ENCODE measurements at places on chromosomes 2 and 18. TPM values are rescaled to one million over a fixed set of nuclear protein-coding genes. Genes with fewer than 3 reads are reported as not detected.

DNA sequence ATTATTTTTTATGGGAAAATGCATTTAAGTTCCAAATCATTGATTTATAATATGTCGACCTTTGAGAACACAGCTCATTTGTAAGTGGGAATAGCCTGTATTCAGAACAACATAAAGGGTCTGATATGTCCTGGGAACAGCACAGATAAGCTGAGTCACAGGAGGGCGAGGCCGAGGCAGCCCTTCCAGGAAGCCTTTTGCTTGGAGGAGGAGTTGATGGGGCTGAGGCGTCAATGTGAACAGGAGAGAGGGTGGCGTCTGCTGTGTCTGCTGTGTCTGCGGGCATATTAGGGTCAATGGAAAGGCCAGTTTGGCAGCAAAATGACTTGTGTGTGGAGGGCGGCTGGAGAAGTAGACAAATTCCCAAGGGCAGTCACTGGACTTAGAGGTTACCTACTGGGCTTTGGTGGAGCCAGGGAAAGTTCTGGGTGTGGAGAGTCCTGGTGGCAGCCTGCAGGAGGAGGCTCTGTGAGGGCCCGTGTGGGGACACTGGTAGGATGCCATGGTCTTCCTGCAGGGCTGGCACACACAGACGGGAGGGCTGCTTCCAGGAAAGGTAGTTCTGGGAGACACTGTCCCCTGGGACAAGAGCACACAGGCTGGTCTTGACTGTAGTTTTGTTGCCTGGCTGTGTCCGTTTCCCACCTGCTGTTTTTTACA lies 128.1 kb downstream of the GLI2 start:
- DNase-seq, result peak; percentile 68
- peak overlapping the region; percentile 76 for H3K27ac ChIP-seq
- peaks cover 66% of the 10 kb centered on the region for H3K4me1 ChIP-seq
- H3K27me3 ChIP-seq, result no peaks in the 10 kb centered on the region

DNA sequence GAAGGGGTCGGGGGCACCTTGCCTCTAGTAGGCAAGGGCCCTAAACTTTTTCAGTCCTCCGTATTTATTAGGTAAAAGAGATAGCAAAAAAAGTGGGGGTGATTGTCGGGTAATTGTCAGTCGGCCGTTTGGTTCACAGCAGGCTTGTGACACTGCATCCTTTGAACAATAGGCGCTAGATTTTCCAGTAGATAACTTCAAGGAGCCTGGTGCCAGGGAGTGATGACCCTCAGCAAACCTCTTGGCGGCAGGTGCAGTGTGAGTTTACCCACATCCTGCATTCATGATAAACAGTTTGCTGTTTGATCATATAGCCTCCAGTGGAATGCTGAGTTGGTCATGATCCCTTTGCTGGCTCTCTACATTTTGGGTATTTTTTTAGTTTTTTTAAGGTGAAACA lies 22.9 kb downstream of the SERPINB8 start:
- peaks cover 3% of the 10 kb centered on the region for H3K36me3 ChIP-seq
- DNase-seq, result no peak
- peaks cover 3% of the 10 kb centered on the region for H3K4me1 ChIP-seq
- no peak overlapping the region for H3K27ac ChIP-seq

DNA sequence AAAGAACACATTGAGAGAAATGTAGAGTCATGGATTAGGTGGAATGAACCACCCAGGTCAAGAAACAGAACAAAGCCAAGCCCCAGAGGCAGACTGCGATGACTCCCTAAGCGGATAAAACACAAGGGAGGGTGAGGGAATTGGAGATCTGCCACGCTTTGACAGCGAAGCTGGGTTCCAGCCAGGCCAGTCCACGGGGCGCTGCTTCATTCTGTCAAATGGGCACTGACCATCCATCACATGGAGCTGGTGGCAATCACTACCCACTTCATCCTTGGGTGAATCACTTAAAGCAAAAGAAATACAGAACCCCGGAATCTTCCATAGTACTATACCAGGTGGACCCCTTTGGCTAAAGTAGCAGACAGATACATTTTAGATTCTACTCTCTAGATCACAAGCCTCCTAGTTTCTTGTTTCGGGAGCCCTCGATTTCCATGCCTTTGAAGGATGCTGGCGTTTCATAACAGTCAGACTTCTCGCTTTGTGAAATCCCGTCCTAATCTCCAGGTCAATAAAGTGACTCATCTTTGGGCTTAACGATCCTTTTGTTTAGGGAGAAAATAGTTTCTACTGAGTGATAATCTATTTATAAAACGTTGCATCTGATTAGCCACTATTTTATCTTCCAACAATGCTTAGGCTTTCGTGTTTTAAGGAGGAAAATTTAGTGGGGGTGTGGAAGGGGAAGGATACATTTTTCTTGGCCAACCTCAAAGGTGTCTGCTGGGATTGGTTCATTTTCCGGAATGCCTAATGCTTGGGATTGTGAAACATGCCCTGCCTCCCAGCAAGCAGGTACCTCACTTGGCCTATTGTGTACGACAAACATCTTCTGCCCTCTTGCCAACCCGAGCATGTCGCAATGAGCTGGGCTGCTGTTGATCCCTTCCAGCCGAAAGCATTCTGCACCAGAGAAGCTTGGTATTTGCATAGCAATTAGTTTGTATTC lies 44.1 kb upstream of the HDAC4 start:
- H3K27ac ChIP-seq, result no peak overlapping the region
- peaks cover 17% of the 10 kb centered on the region for H3K27me3 ChIP-seq
- DNase-seq, result no peak

Gene WIPF1
- total RNA-seq, result 61.8 TPM

Gene APCDD1
- total RNA-seq, result 41.3 TPM

GRCh38 chr2:23531280-23531679 lies 146.3 kb downstream of the KLHL29 start:
- no peaks in the 10 kb centered on the region for H3K36me3 ChIP-seq
- H3K27me3 ChIP-seq, result peaks cover 3% of the 10 kb centered on the region
- no peak overlapping the region for H3K27ac ChIP-seq
- no peaks in the 10 kb centered on the region for H3K4me1 ChIP-seq

Gene PSTPIP2
- 5.0 TPM for total RNA-seq

Gene GULP1
- 23.9 TPM for total RNA-seq

DNA sequence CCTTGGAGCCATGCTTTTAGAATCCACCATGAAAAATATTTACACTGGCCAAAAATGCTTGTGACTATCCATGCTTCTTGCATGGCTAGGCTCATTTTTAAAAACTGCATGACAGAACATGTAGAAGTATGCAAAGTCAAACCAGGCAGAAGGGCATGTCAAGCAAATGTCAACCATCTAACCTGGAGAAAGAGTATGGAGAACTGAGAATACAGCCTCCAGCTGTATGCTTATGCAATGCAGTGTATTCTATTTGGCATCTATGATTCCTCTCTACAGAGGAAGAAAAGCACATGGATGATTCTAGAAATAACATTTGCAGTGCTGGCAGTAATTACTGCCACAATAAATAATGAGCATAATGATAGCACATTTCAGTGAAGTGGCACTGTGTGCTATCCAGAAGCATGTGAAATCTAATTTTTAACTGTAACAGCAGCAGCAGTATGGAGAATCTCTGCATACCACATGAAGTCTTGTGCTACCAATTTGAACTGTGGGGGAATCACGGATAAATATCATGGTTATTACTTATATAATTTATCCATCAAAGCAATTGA lies 87.3 kb upstream of the CCDC141 start:
- H3K4me1 ChIP-seq, result no peaks in the 10 kb centered on the region
- no peak overlapping the region for H3K27ac ChIP-seq
- no peaks in the 10 kb centered on the region for H3K27me3 ChIP-seq

Gene ASAP2
- total RNA-seq, result 60.7 TPM

DNA sequence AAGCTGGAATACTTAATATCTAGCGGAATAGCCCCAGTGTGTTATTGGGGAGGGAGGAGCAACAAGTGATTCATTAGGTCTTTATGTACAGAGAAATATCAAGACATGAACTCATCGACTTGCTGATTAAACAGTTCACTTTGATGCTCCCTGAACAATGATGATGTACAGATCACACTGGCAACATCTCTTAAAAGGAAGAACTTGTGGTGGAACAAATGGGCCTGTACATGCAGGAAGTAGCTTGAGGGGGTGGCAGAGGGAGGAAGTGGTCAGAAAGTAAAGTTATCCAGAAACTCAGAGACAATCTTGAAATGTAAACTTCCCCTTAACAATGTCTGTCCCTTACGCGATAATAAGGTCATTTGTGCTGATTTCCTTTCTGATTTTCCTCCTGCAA lies 90.5 kb downstream of the NXPH2 start:
- H3K27ac ChIP-seq, result no peak overlapping the region
- H3K4me3 ChIP-seq, result no peak overlapping the region
- DNase-seq, result no peak
- no peaks in the 10 kb centered on the region for H3K36me3 ChIP-seq

Gene TUBA3E
- not detected for total RNA-seq

GRCh38 chr2:235614900-235615712 lies 121.3 kb downstream of the AGAP1 start:
- H3K36me3 ChIP-seq, result no peaks in the 10 kb centered on the region
- H3K4me1 ChIP-seq, result peaks cover 59% of the 10 kb centered on the region
- no peak for DNase-seq
- H3K4me3 ChIP-seq, result no peak overlapping the region

DNA sequence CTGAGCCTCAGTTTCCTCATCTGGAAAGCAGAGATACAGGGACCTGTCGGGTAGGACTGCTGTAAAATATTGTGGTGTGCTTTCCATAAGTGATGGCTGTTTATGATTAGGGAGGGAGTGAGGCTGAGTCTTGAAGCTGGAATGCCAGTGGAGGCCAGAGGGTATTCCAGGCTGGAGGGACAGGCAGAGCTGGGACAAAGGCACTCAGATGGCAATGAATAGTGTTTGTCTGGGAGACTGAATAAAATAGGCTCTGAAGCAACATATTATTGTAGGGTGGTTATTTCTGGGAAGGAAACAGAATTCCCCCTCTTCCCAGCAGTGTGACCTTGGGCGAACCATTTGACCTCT lies 120.7 kb downstream of the INHBB start:
- H3K4me1 ChIP-seq, result peaks cover 20% of the 10 kb centered on the region
- H3K4me3 ChIP-seq, result no peak overlapping the region
- H3K27ac ChIP-seq, result peak overlapping the region; percentile 54
- H3K36me3 ChIP-seq, result peaks cover under 1% of the 10 kb centered on the region
- DNase-seq, result no peak
- H3K27me3 ChIP-seq, result peaks cover 5% of the 10 kb centered on the region

DNA sequence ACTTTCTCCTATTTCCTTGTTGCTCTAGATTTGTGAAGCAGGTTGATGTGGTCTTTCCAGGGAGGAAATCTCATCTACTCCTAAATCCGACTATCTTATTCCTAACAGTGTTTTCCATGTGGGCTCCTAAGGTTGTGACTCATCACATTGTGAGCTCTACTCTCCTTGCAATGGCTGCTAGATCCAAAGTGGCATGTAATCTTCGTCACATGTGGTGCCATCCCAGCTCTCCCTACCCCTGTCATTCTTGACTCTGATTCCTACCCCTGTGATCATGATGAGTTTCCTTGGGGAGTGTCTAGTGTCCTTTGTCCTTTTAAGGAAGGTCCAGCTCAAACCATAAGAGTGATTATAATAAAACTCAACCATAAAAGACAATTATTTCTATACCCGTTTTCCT lies 47.3 kb upstream of the GULP1 start:
- no peaks in the 10 kb centered on the region for H3K27me3 ChIP-seq
- H3K4me3 ChIP-seq, result no peak overlapping the region
- no peaks in the 10 kb centered on the region for H3K36me3 ChIP-seq
- H3K4me1 ChIP-seq, result peaks cover 4% of the 10 kb centered on the region

DNA sequence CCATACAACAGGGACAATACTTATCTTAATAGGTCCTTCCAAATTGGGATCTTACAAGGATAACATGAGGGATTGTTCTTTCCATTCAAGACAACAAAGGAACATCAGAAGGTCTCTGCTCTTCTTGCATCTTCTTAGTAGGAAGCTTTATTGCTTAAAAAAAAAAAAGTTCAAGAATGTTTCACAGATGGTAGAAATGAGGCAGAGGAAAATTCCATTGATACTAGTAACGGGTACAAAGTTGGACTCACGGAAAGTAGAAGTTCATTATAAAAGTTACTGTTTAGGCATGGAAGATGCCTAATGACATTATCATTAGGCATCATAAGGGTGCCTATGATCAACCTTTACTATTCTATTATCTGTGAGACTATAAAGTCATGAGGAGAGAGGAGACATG lies 136.2 kb downstream of the LAMA3 start:
- peak overlapping the region; percentile 88 for H3K27ac ChIP-seq
- H3K36me3 ChIP-seq, result no peaks in the 10 kb centered on the region
- H3K4me1 ChIP-seq, result peaks cover 43% of the 10 kb centered on the region
- no peak for DNase-seq

Gene REG1B
- total RNA-seq, result not detected

- peaks cover 4% of the 10 kb centered on the region for H3K4me1 ChIP-seq
- peak overlapping the region; percentile 24 for H3K27ac ChIP-seq
- no peak overlapping the region for H3K4me3 ChIP-seq
- no peak for DNase-seq
- H3K27me3 ChIP-seq, result no peaks in the 10 kb centered on the region
These were observed 44.5 kb downstream of the SUMO1 start for GRCh38 chr2:202193881-202194353.

Gene ATRAID
- total RNA-seq, result 116 TPM

- DNase-seq, result no peak
- no peak overlapping the region for H3K4me3 ChIP-seq
- H3K4me1 ChIP-seq, result peaks cover 41% of the 10 kb centered on the region
- no peaks in the 10 kb centered on the region for H3K27me3 ChIP-seq
- H3K36me3 ChIP-seq, result no peaks in the 10 kb centered on the region
These were observed 30.8 kb downstream of the COBLL1 start for GRCh38 chr2:164810843-164811242.

DNA sequence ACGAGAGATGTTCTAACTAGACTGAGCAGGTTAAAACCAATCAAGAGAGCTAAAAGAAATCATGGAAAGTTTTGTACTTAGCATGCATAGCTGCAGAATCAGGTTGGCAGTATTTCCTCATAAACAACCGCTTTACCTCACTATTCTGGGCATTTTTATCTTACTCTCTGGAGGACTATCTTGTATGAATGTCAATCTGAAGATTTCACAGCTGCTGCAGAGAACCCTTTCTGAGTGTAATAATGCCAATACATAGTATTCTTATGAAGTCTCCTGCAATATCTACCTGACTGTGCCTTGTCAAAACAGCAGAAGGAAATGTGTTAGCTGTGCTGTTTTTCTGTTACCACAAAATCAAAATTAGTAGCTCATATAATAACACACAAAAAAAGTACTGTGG lies 705.9 kb upstream of the FSHR start:
- no peak for DNase-seq
- no peaks in the 10 kb centered on the region for H3K36me3 ChIP-seq
- H3K27ac ChIP-seq, result no peak overlapping the region
- H3K27me3 ChIP-seq, result no peaks in the 10 kb centered on the region
- H3K4me3 ChIP-seq, result no peak overlapping the region
- H3K4me1 ChIP-seq, result no peaks in the 10 kb centered on the region

Data from chondrocyte (in vitro differentiated cells).